ENCODE measurements at places on chromosomes 6 and 20.

GRCh38 chr6:14656078-14656521 is 538.5 kb downstream of the CD83 start:
- no peak for DNase-seq

DNA sequence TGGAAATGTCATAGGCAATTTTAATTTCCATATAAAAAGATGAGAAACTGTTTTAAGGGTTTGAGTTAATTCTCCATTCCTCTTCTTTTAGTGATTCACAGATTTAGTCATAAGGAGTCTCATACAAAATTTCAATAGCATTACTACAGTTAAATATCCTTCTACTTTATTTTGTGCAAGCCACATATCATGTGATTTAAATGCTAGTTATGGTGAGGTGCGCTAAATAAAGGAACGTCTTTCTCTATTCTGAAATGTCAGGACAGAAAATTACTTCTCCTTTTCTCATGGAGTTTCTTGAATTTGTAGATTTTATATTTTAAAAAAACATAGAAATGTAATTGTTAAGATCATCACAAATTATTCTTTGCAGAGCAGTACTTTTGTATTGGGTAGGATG is 50.0 kb upstream of the SUPT3H start:
- DNase-seq: no peak

- DNase-seq: no peak
Measured at GRCh38 chr20:45967551-45968080, 4.4 kb downstream of the ZNF335 start.

DNA sequence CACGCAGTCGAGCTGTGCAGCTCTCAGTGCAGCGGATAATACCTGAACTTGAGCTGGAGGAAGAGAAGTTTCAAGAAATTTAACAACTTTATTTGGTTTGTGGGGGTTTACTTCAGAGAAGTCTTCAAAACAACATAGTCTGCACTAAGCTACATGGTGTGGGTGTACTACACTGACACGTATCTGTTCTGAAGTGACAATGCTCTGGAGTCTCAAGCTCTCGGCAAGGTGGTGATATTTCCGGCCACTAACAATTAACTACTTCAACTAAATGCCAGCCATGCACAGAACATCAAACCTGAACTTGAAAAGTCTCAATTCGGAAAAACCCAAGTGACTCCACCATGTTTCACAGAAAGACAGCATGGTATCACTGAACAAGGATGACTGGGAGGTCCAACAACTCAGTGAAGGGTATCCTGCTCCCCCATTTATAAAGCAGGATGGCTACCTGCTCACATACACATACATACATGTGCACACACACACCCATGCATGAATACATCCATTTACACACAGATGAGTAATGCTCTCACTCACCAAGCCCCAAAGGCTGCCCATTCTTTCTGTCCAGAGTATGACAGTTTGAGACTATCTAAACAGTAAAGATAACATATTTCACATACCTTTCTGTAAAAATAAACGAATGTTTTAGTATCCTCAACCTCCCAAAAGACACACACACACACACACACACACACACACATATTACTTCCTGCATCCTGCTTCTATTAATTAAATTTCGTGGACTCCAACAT is 15.4 kb upstream of the ANKRD60 start:
- DNase-seq: no peak

DNA sequence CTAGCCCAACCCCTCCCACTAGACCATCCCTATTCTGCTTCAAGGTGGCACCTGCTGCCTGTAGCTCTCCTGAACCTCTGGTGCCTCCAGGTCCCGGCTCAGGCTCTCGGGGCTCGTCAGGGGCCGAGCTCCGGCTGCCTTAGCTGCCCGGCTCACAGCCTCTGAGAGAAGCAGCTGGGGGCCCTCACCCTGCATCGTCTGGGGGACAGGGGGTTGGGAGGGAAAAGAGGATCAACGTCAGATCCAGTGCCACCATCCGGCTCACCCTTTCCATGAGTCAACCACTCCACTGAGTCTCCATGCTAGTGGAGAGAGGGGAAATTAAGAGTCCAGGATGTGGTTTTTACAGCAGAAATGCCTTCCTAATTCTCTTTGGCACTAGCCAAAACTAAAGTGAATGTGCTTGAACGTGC is 13.0 kb downstream of the BAG6 start:
- DNase-seq: no peak

DNA sequence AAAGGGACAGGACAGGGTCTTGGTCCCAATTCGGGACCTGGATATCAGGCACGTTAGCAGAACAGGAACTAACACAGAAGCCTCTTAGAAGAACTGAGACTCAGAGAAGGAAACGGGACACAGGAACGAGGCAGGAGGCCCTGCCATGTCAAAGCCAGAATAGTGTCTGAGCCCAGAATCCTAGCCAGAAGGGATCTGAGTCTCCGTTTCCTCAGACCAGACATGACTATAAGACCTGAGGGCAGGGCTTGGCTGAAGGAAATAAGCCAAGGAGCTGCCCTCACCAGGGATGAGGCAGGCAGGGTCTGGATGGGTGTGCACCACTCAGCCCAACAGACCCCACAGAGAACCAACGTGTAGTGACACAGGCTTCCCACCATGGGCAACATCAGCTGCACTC is 40.3 kb downstream of the TRERF1 start:
- DNase-seq: no peak

DNA sequence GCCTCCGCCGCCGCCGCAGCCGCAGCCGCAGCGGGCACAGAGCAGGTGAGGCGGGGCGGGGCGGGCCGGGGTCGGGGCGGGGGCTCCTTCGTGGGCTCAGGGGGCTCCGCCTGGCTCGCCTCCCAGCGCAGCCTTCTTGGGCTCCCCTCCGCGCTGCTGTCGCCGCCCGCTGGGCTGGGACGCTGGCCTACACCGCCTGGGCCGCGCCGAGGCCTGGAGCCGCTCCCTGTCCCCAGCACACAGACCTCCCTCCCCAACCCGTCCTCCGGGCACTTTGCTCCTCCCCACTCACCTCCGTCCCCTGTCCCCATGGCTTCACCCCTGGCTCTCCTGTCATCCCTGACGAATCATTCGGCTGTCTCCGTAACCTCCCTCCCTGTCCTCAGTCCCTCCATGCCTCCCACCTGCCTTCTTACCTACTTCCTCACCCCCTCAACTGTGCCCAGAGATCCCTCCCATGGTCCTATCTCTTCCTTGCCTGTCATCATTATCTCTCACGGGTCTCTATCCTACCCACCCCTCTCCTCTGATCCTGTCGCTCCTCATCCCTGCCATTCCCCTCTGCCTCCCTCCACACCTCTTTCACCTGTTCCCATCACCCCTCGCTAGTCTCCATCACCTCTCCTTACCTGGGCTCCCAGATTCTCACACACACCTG is 512 bp downstream of the TTBK1 start:
- no peak for DNase-seq

DNA sequence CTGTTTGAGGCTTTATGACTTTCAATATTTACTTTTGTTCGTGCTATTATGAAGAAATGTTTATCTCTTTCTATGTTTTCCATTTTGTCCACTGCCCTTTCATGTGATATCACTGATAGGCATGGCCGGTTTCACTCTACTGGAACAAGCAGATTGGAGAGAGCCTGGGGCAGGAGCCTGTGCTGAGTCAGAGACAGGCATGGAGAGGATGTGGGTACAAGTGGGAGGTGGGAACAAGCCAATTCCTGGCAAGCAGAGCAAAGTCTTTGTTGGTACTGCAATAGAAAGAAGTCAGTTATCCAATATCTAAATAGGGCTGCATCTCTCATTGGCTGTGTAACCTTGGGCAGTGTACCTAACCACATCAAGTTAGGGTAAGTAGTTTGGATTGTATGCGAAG is 545.6 kb upstream of the MAP3K7 start:
- DNase-seq: no peak

DNA sequence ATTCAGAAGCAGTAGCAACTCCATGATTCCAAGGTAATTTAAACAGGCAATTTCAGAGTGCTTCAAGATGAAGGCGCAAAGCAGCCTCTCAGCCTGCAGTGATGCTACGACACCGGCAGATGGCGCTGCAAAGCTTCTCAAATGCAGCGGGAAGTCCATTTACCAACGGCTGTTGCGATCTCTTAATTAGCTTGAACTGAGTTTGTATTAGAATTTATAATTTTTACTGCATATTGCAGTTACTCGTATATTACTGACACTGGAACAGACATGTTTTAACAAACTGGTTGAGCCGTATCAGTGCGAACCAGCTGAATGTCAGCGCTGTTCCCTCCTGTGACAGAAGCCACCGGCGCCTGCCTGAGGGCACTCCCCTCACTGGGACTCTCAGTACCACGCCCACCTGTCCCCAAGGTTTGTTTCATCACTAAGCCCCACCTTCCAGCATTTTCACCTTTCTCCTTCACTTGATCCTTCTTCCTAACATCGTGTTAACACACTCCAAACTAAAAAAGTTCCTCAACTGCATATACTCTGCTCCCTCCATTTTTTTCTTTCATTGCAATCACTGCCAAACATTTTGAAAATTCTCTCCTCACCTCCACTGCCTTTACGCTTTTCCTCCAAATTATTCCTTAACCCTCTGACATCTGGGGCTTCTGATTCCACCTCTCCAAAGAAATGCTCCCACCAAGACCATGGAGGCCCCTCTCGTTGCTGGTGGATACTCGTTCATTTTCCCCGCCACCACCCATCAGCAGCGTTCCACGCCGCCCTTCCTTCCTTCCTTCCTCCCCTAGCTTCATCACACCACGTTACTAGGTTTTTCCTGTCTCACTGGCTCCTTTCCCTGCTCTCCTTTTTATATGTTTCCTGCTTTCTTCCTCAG is 14.5 kb downstream of the GNL1 start:
- DNase-seq: peak; percentile 55

GRCh38 chr20:8964959-8965562 is 103.8 kb upstream of the PLCB4 start:
- no peak for DNase-seq

- no peak for DNase-seq
Measured at GRCh38 chr6:127083963-127084310, 34.5 kb upstream of the RSPO3 start.

- DNase-seq: no peak
Measured at GRCh38 chr20:37163832-37164554, 15.1 kb upstream of the RPN2 start.

DNA sequence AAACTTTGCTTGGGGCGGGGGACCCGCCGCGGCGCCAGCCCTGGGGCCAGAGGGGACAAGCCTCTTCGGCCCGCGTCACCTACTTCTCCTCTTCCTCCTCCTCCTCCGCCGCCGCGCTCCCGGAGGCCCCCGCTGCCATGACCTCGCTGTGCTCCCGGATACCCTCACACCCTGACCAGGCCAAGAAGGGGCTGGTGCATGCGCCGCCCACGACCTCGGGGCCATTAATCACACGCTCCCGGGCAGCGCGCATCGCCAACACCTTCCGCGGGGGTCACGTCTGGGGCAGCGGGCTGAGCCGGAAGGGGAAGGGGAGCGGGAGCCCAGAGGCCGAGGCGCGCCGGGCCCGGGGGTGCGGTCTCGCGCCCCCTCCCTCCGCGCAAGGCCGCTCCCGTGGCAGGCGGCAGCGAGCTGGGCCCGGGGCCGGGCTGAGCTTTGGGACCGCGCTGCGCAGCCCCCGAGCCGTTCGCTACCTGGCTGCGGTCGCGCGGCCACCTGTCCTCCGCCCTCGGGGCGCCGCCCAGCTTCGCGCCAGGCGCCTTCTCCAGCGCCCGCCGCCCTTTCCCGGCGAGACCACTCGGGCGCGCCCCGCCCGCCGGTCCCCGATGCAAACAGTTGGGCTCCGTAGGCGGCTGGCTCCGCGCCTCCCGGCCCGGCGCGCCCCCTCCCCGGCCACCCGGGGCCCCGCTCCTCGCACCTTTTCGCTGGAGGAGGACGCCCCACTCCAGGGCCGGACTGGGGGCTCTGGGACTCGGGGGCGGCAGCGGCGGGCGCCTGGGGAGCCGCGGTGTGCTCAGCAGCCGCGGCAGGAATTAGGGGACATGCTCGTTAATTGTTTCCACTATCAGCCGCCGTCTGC is 575 bp upstream of the CNR1 start:
- DNase-seq: no peak

DNA sequence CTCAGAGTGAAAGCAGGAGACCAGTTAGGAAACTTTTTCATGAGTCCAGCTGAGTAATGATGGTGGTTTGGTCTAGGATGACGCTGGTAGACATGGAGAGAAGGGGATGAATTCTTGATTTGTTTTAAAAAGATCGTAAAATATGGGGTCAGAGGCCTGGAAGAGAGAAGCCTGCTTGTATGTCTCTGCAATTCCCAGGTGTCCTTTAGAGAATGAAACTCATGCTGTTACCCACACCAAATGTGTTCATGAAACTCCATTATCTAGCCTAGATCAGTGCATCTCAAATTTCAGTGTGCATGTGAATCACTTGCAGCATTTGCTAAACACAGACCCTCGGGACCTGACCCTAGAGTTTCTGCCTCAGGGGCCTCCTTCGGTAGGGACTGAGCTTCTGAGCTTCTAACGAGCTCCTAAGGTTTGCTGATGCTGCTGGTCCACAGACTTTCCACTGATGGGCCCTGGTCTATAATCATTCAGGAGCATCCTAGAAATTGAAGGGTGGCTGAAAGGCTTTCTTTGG is 302.0 kb upstream of the PLCB4 start:
- DNase-seq: no peak

DNA sequence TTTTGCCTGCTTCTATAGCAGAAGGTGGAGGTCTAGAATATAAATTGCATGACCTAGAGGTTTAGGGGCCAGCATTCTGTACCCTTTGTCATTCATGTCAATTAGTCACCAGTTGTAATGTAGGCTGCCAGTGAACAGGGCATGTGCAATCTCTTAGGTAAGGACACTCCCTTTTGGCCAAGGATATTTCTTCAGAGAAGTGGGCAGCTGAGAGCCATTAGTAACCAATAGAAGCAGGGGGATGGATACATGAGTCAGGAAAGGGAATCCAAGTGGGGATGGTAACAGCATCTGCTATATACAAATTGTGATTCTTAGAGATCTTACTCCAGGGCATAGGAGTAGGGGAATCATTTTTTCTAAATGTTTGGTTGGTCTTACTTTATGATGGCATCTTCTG is 494.2 kb upstream of the JAG1 start:
- DNase-seq: no peak

DNA sequence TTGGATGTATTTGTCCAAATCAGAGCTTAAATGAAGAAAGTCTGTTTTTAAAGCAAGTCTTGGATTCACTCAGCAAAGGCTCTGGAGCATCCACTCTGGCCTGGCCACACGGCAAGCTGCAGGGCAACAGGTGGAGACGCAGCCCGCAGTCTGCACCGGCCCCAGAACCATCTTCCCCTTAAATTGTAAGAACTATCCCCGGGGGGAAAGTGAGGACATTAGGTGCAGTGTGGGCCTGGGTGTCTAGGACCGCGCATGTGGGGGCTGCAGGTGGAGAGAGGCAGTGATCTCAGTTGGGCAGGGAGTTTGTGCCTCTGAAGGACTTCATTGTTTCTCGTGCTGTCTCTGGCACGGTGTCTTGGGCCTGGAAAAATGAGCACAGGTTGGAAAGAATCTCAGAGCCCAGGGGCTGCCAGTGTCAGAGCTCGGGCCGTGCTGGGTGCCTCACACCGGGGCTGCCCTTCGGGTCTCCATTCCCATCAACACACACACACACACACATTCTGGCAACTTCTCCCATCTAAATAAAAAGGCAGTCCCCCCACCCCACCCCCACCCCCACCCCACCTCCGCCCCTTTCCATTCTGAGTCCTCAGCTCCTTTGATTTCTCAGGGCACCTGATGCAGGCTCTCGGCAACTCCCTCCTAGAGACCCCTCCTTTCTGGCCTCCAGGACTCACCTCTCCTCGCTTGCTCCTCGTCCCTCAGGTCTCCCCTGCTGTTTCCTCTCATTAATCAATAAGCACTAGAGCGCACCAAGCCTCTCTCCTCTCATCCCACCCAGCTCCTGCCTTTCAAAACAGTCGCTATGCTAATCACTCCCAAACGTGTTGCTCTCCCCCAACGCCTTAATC is 48.4 kb downstream of the FOXF2 start:
- DNase-seq: no peak

- DNase-seq: no peak
Measured at GRCh38 chr6:47967843-47968242, 143.2 kb downstream of the PTCHD4 start.

Measured in DMS 273 treated with DMSO at 0.1 percent for 48 hours (cell line).